ENCODE measurements at places on chromosomes 2 and 18.

GRCh38 chr2:102110171-102110570 is 32.4 kb upstream of the IL1R1 start:
- DNase-seq = no peak

- DNase-seq = no peak
Observed at GRCh38 chr18:25560369-25560768, 208.4 kb upstream of the ZNF521 start.

GRCh38 chr2:86464652-86465051 is 23.5 kb downstream of the KDM3A start:
- DNase-seq = no peak

DNA sequence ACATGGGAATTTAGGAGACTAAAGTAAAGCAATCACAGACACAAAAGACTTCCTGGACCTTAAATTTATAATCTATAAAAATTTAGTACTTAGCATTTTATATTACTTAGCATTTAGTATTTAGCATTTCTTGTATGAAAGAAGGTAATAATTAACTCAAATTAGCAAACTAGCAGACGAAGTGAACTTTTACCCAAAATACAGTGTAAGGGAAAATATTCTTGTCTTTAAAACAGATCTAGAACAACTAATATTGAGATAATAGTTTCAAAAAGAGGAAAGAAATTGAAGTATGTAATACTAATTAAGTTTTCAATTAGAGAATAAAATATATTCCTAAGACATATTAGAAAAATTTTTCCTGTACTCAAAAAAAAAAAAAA is 134.5 kb upstream of the ZNF804A start:
- no peak for DNase-seq

GRCh38 chr18:35107216-35107615 is 66.0 kb downstream of the MAPRE2 start:
- DNase-seq = no peak

GRCh38 chr2:139031722-139032121 is 251.5 kb upstream of the NXPH2 start:
- DNase-seq = no peak

DNA sequence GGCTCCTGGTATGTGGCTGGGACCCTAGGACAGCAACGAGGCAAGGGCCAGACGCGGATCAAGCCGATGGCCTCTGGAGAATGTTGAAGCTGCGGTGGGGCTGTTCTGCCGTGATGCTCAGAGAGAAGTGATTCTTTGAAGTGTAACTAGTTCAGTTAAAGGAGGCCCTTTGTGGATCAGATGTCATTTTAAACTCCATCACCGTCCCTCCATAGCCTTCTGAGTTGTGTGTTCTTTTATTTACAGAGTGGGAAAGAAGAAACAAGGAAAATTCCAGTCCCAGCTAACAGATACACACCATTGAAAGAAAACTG is 403 bp downstream of the PNO1 start:
- DNase-seq = no peak

GRCh38 chr2:53422979-53423378 is 344.6 kb upstream of the CHAC2 start:
- no peak for DNase-seq

DNA sequence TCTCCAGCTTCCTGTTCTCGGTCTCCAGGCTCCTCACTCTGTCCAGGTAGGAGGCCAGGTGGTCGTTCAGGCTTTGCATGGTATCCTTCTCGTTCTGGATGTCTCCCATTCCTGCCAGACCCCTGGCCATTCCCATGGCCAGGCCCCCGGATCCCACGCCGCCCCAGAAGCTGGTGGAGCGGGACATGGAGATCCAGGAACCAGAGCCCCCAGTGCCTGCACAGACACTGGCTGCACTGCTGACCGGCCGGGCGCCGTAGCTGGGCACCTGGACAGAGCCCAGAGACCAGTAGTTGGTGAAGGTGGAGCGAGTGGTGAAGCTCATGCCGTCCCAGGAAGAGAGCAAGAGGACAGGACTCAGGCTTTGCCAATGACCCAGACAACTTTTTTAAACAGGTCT is 129.1 kb upstream of the WDR75 start:
- DNase-seq = no peak

GRCh38 chr18:32420084-32420750 is 50.5 kb downstream of the GAREM1 start:
- DNase-seq = no peak

- no peak for DNase-seq
Observed at GRCh38 chr2:144461308-144461766, 58.6 kb downstream of the ZEB2 start.

DNA sequence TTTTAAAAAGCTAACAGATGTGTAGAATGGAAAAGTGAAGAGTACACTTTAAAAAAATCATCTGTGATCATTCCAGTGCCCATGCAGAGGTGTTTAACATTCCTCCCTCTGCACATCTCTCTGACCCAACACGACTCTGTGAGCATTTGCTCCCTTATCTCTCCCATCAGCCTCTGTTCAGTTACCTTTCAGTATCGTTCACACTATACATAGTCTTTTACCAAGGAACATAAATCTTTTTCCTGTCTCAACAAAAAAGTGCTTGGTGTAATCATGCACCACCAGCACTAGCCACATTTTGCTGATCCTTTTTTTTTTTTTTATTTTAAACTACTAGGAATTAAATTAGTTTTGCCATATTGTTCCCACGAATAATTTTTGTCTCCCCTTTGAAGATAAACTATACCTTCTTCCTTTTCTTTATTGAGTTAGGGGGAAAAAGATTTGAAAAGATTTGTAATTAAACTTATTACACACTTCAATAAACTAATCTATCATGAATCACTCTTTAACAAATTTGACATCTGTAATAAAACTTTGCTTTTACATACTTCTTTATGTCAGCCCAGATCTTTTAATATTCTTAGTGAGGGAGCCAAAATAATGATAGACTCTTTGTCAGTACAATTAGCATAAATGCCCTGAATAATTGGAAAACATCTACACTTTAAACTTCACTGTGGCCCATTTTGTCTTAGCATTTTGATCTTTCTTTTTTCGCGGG is 489.8 kb upstream of the FANCL start:
- DNase-seq = no peak

DNA sequence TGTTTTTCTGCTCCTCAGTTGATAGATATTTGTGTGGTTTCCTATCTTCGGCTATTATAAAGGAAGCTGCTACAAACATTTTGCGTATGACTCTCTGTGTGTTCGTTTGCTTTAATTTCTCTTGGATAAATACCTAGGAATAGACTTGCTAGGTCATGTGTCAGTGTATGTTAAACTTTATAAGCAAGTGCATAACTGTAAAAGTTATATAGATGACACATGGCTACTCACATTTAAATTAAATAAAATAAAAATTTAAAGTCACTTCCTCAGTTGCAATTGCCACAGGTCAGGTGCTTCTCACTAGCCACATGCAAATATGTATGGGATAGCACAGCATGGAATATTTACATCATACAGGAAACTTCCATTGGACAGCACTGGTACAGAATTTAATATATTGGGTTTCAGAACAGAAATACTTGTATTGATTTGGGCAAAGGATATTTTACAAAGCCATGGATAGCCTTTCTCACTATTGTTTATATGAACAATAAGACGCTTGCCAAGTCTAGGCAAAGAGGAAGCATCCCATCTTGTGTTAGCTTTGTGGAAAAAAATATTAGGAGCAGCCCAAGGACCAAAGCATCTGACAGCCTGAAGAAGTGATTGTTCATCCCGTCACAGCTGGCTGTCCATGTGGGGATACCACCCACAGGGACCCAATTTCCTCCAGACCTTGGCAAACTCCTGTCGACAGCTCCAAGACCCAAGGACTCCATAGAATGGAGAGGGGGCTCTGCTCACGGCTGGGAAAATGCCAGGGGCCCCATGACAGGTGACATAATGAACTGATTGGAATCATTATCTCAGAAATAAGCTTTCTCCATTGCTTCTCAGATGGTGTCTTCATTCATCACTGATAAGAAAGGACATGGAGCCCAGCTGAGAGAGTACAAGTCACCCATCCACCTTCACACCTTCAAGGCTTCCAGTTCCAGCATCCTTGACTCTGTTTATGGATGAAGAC is 196.7 kb downstream of the SH3BP4 start:
- no peak for DNase-seq

- no peak for DNase-seq
Observed at GRCh38 chr2:186349508-186349907, 136.6 kb upstream of the ZC3H15 start.

DNA sequence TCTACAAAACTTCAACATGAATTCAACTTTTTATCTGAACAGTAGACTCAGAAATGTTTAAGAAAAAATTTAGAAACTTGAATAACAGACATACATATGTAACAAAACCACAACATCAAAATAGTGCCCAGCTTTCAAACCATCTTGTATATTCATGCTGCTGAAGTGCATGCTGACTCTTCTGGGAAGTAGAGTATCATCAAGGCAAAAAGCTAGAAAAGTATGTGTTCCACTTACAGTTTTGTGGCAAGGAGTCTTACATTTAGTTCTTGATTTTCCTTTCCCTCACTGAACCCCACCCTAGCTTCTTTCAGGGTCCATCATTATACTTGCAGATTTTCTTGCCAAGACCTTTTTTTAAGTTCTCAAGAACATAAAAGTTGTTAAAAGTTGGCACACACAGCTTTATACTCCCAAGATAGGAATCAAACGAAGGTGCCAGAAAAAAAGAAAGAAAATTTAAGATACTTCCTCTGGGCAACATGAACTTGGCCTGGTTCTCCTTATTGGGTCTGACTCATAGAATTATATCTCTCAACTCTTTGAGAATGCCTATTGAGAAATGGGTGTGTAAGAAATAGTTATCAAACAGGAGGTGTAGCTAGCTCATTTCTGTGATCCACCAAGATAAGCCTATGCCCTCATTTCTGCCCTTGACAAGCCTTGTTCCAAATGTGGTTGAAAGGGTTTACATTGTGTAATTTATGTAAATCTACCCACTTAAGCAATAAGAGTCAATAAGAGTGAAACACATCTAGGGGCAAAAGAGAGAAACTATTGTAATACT is 667.6 kb upstream of the ACVR2A start:
- no peak for DNase-seq

DNA sequence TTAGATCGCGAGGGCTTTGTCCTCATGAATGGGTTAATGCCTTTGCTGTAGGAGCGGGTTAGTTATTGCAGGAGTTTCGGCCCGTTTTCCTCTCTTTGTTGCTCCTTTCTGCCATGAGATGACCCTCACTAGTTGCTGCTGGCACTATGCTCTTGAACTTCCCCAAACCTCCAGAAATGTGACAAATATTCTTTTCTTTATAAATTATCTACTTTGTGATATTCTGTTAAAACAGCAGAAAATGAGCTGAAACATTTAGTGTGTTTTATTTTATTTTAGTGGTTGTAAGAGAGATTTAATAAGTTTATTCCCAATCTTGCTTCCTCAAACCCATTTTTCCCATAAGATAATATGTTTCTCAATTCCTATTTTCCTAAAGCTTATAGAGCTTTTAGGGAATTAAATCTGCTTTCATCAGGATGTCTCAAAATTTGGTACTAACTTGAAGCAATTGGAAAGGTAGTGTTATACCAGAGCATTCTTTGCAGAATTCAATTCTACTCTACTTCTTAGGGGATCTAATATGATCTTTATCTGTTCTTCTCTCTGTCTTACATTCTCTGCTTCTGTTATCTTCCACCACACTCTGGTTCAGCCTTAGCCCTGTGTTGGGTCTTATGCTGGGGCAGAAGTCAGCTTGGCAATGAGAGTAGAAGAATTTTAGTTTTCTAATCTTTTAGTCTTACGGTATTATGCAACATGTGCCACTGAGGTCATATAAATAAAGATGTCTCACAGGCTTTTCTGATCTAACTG is 23.1 kb downstream of the DDX1 start:
- no peak for DNase-seq

DNA sequence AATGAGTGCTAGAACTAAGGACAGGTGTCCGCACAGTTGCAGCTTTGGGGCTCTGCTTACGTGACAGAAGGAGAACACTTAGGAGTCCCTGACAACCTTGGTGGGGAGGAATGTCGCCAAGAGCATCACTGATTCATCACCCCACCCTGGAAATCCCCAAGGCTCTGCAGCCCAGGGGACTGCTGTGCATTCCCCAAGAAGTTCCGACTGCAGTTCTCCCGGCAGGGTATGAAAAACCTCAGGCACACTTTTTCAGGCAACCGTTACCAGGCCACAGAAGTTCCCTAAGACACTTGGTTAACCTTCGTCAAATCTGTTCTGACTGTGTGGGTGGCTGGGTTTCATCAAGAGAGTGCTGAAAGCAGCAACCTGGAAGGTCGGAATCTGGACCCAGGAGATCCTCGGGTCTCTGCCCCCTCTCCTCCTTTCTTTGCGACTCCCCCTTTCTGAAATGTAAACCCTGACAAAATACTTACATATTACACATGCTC is 192.1 kb upstream of the CXCR4 start:
- DNase-seq = no peak

- DNase-seq = no peak
Observed at GRCh38 chr2:149677416-149677815, 89.8 kb upstream of the MMADHC start.

DNA sequence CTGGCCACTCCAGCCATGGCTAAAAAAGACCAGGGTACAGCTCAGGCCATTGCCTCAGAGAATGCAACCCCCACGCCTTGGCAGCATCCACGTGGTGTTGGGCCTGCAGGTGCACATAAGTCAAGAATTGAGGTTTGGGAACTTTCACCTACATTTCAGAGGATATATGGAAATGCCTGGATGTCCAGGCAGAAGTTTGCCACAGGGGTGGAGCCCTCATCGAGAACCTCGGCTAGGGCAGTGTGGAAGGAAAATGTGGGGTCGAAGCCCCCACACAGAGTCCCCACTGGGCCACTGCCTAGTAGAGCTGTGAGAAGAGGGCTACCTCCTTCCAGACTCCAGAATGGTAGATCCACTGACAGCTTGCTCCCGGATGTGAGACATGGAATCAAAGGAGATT is 477.3 kb downstream of the LPIN1 start:
- DNase-seq = no peak

GRCh38 chr2:160984426-160985077 is 175.7 kb upstream of the TANK start:
- no peak for DNase-seq

DNA sequence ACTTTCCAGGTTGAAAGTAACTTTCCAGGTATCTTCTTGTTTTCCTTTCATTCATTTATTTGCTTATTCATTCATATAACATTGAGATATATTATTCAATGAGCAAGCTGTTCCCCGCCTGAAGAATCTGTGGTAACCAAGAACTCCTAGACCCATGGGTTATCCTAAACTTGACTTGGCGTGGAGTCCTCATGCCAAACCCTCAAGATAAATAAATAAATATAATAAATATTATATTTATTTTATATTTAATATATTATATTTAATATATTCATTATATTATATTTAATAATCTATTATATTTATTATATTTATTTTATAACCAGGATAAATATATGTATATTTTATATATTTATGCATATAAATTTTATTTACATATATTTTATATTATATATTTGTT is 674.8 kb downstream of the SUCLG1 start:
- no peak for DNase-seq

- DNase-seq = no peak
Observed at GRCh38 chr18:62438018-62438329, 84.9 kb upstream of the ZCCHC2 start.

- DNase-seq = no peak
Observed at GRCh38 chr2:17851731-17852585, 26.5 kb upstream of the KCNS3 start.

DNA sequence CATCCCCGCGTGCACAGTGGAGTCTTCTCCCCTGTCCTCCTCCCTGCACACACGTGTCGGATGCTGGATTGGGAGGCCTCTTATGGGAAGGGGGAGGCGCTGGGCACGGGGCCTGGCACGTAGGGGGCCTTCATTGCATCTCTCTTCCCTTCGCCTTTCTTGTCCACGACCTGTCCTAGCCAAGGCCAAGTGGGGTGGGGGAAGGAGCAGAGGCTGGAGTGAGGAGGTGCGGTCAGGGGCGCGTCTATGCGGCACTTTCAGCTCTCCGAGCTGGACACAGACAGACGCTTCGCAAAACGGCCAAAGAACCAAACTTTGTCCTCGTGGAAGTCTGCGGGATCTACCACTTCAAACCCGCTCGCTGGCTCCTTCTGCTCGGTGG is 13.4 kb downstream of the ALPG start:
- no peak for DNase-seq

Measured in stimulated activated CD8-positive, alpha-beta memory T cell treated with anti-CD3 and anti-CD28 coated beads, Interleukin-7, amount 100 ng/mL, for 1 hour (primary cell).